ENCODE measurements at places on chromosomes 1 and 21. TPM values are rescaled to one million over a fixed set of nuclear protein-coding genes. Genes with fewer than 3 reads are reported as not detected.

The LORICRIN gene
- not detected for total RNA-seq

The ETV3L gene
- not detected for total RNA-seq

The CASZ1 gene
- 33.7 TPM for total RNA-seq

The PIGM gene
- total RNA-seq = 5.7 TPM

The CROCC gene
- 31.6 TPM for total RNA-seq

The TMPRSS15 gene
- 0.06 TPM for total RNA-seq

The GRIK1 gene
- total RNA-seq = 1.5 TPM

The BMP8B gene
- total RNA-seq = 2.0 TPM

The FUCA1 gene
- total RNA-seq = 39.7 TPM

The SPRR5 gene
- not detected for total RNA-seq

The PLOD1 gene
- total RNA-seq = 96.3 TPM

The RHOU gene
- 16.0 TPM for total RNA-seq

The RNU1-4 gene
- 7,909 TPM for total RNA-seq

The OR2T11 gene
- 0.06 TPM for total RNA-seq

The PARS2 gene
- total RNA-seq = 8.5 TPM

The SIPA1L2 gene
- 51.1 TPM for total RNA-seq

The CD48 gene
- 5.5 TPM for total RNA-seq

Data from metanephros (tissue), 2 donors.